Suppressor macrophage (primary cell): ENCODE measurements at places on chromosomes 11 and 22.

- DNase-seq: no peak
Measured at GRCh38 chr22:22181341-22181850, 63.2 kb upstream of the VPREB1 start.

GRCh38 chr11:70312401-70313357, 42.2 kb downstream of the PPFIA1 start:
- no peak for DNase-seq

DNA sequence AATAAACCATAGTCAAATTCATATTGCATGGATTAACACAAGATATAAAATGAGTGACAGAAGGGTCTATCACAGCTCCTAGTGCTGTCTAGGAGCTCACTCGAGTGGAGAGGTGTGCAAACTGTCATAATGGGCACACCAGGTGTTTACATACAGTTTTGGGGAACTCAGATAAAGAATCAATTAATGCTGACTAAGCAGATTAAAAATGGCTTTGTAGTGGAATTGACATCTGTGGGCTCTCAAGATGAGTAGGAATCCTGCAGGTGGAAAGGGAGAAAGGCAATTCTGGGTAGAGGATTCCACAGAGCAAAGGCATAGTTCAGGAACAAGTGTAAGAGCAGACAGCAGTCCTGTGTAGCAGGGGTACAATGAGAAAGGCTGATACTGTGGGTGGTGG, 496.2 kb upstream of the CCDC90B start:
- DNase-seq: no peak

DNA sequence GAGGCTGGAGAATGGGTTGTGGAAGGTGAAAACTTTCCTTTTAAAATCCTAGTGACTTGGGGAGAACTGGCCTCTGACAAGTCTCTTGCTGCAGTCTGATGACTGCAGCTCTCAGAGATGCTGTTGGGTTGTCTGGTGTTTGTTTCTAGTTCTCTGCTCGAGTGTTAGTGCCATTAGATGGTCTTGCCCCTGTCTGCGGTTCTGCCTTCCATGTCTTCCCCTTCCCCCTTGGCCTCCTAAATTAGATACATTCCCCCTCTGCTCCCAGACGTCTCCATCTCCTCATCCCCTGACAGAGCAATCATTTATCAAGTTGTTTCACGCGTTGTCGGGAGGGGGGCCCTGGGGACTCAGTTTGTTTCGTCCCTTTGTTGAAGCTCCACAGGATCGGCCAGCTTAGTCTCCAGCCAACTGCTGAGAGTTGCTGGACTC, 67.7 kb downstream of the CECR2 start:
- DNase-seq: no peak
